ENCODE measurements at places on chromosomes 6 and 20.

- DNase-seq: no peak
Measured at GRCh38 chr6:151043944-151044343, 178.4 kb downstream of the MTHFD1L start.

DNA sequence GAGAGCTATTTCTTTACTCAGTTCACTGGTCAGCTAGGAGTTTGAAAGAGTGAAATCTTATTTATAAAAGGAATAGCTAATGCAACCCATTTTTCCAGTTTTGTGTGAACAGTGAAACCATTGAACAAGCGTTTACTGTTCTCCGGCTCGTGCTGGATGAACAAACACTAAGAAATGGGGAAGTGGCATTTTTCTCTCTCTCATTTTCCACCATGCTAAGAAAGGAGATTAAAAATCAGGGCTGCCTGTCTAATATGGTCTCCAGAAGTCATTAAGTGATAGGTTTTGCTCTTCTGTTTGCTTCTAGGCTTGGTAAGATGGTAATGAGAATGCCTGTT, 774 bp upstream of the SFT2D1 start:
- DNase-seq: no peak

- DNase-seq: no peak
Measured at GRCh38 chr6:148221196-148221979, 121.2 kb upstream of the SASH1 start.

DNA sequence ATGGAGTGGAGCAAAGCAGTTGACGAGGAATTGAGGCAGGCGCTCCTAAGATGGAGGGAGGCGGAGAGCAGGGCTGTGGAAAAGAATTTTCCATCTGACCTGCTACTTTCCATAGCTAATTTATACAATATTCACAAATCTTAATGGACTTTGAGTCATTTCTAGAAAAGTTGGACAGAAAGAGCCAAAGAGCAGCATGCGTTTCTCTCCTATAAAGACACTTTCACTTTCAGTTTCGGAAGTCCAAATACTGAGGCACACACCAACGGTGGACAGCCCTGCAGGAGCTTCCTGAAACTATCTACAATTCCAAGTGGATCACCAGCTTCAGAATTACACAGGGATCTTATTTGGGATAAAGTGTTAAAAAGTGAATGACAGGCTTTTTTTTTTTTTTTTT, 43.5 kb downstream of the PANK2 start:
- DNase-seq: no peak

GRCh38 chr6:31826793-31827285, 699 bp upstream of the HSPA1B start:
- DNase-seq: no peak

DNA sequence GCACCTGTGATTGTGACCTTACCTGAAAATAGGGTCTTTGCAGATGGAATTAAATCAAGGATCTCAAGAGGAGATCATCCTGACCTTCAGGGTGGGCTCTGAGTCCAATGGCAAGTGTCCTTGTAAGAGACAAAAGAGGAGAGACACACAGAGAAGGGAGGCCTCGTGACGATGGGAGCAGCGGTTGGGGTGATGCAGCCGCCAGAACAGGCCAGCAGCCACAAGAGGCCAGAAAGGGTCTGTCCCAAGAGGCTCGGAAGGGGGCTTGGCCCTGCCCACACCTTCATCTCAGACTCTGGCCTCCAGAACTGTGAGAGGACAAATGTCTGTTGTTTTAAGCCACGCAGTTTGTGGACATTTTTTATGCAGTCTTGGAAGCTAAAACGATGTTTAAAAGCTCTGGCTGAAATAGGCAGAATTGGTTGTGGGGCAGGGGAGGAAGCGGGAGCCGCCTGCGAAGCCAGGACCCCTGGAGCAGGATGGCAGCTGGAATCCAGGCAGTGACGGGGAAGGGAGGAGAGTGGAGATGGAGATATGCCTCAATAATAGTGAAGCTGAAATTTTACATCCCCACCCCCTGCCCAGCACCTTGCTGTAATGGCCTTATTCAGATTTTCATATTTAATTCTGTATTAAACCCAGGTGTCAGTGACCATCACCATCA, 216.4 kb downstream of the ANKRD60 start:
- DNase-seq: no peak

DNA sequence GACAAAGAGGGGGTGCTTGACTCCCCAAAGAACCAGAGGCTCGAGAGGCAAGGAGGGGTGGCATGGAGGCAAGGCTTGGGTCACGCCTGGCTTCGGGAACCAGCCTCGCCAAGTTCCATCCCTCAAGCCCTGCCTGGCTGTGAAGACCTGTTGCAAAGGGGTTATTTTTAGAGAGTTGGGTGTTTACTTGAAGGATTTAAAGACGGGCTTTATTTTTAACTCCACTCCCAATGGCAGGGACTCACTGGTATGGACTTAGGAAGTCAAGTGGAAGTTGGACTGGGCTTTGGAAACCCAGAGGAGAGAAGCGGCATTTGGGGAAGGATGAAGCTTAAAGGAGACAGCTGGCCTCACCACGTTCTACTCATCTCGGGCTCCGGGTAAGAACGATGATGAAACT, 43.1 kb downstream of the JPH2 start:
- no peak for DNase-seq

DNA sequence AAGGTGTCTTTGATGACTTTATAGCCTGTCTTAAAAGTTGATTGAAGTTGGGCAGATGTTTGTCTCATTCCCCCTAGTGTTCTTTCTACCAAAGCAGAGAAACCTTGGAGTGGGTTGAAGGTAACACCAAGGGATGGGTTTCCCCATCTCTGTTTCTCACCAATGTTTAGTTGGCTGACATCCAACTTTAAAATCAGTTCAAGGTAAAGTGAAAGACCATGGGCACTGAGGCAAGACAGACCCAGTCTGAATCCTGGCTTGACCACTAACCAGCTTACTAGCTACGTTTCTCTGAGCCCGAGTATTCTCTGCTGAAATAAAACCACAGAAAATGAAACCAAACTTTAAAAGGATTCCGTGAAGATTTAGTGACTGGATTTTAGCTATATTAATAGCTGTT, 258.9 kb downstream of the KIF16B start:
- no peak for DNase-seq

DNA sequence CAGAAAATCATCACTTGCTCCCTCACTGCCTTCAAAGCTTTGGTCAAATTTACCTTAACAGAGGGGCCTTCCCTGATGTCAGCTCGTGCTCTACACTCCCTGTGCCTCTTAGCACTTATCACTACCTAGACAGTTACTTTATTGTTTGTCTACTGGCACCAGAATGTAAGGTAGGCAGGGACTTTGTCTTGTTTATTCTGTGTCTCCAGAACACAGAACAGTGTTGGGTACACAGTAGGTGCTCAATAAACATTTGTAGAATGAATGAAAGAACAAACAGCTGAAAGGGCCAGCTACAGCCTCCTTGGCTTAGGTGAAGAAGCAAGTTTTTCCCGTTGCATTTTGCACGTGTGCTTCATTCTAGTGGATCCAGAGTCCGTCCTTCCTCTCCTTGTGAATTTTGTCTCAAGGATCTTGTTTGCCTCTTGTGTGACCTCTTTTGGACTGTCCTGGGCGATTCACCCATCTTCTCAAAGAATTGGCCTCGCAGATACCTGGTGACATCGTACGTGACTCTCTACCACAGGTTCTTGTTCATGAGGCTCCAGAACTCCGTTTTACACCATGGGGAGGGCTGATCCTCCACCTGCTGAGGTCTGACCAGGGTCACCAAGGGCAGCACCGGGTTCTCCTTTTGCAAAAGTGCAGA, 84.2 kb upstream of the ARMC2 start:
- no peak for DNase-seq

- DNase-seq: no peak
Measured at GRCh38 chr6:170114187-170114945, 176.5 kb downstream of the DLL1 start.

- DNase-seq: peak; percentile 60
Measured at GRCh38 chr20:19757487-19758132, 448 bp upstream of the RIN2 start.

- no peak for DNase-seq
Measured at GRCh38 chr6:134746140-134746539, 203.8 kb downstream of the ALDH8A1 start.

DNA sequence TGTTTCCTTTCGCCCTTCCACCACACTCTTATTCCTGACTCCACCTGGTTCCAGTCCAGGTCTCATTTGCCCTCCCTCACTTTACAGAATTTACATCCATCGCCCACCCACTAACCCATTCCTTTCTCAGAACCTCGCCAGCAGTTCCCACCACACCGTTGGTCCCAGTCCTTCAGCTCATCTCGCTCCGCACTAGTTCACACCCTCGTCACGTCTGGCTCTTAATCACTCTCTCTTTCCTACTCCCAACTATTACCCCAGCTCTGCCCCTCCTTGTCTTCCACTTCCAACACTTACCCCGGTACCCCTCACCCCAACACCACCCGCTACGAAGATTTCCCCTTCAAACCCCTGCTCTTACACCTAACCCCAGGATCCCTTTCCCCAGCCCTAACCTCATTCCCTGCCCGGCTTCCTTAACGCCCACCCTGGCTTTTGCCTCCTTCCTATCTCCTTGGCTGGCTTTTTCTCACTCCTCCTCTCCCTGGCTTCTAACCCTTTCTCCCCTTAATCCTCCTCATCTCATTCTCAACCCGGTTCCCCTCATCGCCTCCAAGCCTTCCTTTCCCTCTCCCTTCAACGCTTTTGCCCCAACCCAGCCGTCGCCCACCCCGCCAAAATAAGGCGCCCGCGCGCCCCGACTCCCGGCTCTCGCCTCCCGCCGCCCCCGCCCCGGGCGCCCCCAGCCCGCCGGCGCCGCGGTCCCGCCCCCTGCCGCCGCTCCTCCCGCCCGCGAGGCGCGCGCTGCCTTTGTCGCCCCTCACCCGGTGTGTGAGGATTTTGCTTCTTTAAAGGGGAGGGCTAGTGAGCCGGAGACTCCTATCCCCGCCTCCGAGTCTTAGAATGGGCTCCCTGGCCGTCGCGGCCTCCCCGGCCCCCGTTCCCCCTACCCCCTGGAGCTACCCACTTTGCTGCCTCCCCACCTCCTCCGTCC, 542 bp downstream of the USP49 start:
- DNase-seq: no peak

GRCh38 chr6:37566950-37567349, 67.3 kb upstream of the CCDC167 start:
- DNase-seq: no peak

DNA sequence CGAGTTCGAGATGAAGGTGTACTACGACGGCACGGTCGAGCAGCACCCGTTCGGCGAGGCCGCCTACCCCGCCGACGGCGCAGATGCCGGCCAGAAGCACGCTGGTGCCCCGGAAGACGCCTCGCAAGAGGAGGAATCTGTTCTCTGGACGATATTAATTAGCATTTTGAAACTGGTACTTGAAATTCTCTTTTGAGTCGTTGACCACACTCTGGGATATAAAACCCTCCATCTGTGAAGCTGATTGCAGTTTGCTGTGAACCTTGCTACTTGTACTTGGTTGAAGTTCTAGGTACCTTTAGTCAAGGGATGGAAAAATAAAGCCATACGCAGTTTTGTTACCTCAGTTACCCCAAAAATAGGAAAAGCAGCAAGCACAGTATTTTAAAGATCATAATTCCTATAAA, 917 bp downstream of the C6orf120 start:
- no peak for DNase-seq

GRCh38 chr20:4926531-4927156, 74.7 kb downstream of the SLC23A2 start:
- no peak for DNase-seq
